ENCODE measurements at places on chromosomes 11 and 22.
A peak's percentile ranks its signal among the peaks of the same experiment; 100 is the strongest.

DNA sequence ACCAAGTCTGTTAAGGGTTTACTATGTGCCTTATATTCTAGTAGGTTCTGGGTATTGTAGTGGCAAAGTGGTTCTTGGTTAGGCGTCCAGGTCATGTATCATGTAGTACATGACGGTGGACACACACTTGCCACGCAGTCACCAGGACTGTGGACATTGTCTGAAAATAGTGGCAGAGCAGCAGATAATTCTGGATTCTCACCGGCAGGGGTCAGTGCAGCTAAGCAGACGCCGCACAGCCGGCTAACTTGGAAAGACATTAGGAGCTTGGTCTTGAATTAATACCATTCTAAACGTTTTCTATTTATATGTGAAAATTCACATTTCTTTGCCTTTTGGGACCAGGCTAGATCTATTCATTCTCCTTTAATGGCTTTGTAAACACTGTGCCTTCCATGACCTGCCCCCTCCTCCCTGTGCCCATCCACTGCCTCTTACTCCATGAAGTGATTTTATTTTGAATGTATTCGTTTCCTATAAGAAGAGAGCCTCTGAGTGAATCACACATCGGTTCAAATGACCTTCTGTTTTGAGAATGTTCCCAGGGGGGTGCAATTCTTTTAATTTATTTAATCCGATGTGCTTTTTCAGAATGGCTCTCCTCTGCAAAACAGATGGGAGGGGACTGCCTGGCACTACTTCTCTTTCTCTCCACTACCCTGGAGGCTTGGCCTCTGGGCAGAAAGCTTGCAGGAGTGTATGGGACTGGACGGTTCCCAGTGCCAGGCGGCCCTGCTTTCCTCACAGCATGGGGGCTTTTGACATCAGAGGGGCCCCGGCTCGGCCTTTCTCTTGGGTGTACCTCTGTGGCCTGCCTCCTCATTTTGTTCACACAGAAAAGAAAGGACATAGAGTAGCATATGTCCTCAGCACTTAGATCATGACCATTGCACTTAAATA is 378.0 kb downstream of the NTM start:
- DNase-seq = no peak

DNA sequence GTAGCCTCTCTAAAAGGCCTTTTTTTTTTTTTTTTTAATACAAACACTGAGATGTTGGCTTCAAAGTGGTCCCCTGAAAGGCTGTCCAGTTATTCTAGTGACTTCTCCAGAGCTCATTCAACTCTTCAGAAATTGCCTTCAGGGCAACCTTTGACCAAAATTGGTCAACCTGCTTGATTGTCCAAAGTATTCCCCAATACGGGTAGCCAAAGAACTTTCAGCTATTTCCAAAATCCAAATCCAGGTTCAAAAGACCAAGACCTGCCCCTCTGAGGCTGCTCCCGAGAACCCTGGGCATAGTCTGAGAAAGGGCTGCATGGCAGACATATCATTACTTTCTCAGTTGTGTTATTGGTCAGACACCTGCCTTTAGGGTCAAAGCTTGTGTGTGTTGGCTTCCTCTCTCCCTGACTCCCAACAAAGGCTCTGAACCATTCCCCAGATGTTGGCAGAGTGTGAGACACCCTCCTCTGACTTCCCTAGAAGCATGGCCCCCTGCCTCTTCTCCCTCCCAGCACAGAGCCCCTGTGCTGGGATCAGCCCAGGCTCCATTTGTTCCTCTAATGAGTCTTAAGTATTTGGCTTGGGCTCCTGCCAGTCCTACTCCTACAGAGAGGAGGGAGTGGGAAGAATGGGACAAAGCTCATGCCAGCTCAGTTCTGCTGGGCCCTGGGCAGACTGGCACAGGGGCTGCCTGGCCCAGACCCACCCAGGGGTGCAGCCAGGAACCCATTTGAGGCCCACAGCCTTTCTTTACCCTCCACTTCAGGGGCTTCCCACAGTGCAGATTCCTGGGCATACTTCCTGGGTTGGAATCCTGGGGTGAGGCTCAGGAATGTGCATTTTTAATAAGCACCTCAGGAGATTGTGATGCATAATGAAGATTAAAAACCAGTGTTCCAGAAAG is 30.3 kb downstream of the TNKS1BP1 start:
- DNase-seq = no peak

GRCh38 chr11:132556316-132556715 is 976.0 kb downstream of the OPCML start:
- DNase-seq = no peak

DNA sequence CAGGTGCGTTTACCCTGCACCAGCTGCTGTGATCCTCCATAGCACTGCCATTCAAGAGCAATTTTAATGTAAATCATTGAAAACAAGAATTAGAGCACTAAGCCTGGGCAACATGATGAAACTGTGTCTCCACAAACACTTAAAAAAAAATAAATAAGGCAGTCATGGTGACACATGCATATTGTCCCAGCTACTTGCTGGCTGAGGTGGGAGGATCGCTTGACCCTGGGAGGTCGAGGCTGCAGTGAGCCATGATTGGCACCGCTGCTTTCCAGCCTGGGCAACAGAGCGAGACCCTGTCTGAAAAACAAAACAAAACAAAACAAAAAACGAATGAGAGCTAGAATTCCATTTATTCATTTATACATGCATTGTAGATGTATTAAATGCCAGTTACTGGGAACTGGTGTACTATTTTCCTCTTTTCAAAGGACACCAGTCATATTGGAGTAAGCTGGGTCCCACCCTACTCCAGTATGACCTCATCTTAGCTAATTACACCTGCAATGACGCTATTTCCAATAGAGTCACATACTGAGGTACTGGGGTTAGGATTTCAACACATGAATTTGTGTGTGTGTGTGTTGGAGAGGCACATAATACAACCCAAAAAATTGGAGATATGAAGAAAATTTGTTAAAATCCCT is 101.9 kb downstream of the MICAL2 start:
- no peak for DNase-seq

- DNase-seq = no peak
Observed at GRCh38 chr11:55719608-55720160, 53.6 kb upstream of the OR5D13 start.

DNA sequence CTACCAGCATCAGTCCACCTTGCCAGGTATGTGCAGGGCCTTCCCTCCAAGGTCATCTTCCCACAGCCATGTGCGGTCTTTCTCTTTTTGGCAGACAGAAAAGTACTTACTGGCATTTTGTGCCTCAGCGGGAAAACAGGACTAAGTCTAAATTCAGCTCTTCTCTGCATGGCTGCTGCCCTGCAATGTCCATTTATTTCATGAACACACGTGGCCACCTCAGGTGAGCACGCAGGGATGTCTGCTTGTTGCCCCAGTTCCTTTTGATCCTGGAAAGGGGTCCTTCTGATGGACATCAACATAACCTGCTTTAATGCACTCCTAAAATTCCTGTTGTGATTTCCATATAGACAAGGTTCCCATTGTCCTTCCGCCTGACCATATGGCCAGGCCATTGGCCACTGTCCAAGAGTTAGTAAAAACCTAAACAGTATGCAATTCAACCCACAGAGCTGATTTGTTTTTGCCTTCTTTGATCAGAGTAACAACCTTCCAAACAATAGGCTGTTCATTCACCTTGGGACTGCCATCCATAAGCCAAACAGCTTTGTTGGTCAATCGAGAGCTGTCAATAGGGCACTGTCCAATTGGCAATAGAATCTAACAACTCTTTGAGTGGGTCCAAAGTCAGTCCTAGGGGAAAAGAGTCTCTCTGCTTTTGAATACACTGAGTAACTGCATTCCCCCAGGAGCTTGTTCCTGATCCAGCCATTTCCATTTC is 5.9 kb downstream of the TREH start:
- no peak for DNase-seq

GRCh38 chr11:71342951-71343827 is 90.8 kb upstream of the SHANK2 start:
- DNase-seq = peak; percentile 1

DNA sequence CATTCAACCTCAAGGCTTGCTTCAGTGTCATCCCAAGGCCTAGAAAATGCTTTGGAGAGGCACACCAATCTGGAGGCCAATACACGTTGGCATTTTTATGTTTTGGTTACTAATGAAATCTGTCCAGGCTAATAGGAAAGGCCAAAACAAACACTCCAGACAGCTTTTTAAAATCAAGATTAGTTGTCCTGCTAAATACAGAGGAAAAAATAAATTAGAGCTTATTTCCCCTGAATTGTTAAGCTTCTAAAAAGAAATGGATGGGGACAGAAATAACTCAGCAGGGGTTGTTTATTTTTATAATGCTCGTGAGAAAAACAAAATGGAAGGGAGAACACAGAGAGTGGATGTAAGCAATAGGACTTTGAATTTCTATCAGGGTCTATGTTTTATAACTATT is 438.5 kb upstream of the LRRC4C start:
- DNase-seq = no peak

DNA sequence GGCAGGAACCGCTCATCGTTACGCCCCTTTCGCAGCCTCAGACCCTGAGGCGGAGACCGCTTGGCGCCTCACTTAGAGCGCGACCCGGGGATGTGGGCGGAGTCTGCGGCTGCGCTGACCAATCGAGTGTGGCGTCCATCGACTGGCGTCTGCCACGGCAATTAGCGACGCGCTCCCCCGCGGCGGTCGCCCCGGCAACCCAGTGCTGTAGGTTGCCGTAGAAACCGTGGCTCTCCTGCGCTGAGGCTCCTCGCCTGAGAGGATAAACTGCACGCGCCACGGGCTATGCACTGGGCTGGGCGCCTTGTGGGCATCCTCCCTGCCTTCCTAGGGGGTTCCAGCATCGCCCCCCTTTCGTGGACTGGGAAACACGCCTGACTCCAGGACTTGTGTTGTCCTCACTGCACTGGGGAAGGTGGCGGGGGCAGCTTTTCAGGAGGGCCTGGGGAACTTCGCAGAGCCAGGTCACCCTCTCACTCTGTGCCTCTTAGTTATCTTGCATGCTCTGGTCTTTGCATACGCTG is 701 bp upstream of the P2RX6 start:
- peak; percentile 88 for DNase-seq

- DNase-seq = no peak
Observed at GRCh38 chr11:113874581-113875233, 665 bp downstream of the USP28 start.

GRCh38 chr22:39117585-39118191 is 20.6 kb downstream of the APOBEC3H start:
- peak; percentile 62 for DNase-seq

GRCh38 chr11:13115380-13115675 is 106.2 kb downstream of the RASSF10 start:
- DNase-seq = no peak

DNA sequence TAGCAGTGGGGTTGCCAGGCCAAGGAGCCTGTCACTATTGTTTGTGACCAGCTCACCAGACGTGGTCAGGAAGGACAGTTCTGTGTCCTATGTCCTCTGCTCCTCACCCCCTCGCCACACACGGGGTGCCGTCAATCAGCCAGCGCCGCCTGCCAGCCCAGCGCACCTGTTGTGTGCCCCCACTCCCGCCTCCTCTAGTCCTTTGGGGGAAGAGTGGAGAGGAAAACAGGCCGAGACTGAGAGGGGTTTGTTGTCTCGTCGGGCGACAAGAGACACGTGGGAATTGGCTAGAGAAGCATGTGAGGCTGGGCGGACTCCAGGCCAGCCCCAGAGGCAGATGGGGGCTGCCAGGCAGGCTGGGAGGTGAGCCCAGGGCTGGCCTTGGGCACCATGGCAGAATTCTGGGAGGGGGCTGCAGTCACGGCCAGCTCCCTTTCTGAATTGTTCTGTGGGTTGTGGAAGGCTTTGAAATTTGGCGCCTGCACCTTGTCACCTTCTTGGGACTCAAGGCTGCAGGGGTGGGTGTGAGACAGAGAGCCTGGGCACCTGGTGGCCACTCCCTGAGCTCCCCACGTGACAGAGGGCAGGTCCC is 3.1 kb upstream of the KCNQ1OT1 start:
- DNase-seq = no peak

DNA sequence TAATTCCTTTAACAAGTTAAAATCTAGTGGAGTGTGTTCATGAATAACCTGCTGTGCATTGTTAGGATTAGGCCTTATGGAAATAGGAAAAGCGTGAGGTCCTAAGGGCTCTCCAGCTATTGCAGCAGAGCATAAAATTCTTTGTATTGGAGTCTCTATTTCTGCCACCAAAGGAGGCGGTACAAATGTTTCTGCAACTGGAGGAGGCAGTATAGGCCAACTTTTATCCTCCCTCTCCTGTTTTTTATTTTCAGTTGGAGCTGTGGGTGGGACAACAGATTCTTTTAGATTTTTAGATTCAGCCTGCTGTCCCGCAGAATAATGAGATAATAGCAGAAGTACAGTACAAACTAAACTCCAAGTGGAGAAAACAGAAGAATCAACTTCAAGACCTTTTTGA is 26.2 kb downstream of the OR10A6 start:
- DNase-seq = no peak

- no peak for DNase-seq
Observed at GRCh38 chr22:17802411-17802810, 28.1 kb upstream of the BID start.

DNA sequence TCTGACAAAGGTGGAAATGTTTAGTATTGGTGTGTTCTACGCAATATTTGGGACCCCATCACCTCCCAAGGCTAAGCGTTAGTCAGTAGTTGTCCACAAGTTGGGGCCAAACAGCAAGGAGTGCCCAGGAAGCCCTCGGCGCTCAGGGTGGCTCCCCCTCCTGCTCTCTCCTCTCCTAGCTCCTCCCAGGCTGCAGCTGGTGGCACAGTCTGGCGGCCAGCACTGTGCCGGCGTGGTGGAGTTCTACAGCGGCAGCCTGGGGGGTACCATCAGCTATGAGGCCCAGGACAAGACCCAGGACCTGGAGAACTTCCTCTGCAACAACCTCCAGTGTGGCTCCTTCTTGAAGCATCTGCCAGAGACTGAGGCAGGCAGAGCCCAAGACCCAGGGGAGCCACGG is 16.8 kb downstream of the CD5 start:
- DNase-seq = no peak

Data from stimulated activated CD8-positive, alpha-beta memory T cell treated with anti-CD3 and anti-CD28 coated beads, Interleukin-4, amount 100 ng/mL, for 24 hours (primary cell).